ENCODE measurements at places on chromosomes 3 and 15. TPM values are rescaled to one million over a fixed set of nuclear protein-coding genes. Genes with fewer than 3 reads are reported as not detected.

Gene RHOV
- total RNA-seq: 0.13 TPM

Gene CSPG4
- total RNA-seq: 76.7 TPM

Gene GPR87
- not detected for total RNA-seq

Gene PLSCR5
- total RNA-seq: not detected

Gene ISG20
- 0.35 TPM for total RNA-seq

DNA sequence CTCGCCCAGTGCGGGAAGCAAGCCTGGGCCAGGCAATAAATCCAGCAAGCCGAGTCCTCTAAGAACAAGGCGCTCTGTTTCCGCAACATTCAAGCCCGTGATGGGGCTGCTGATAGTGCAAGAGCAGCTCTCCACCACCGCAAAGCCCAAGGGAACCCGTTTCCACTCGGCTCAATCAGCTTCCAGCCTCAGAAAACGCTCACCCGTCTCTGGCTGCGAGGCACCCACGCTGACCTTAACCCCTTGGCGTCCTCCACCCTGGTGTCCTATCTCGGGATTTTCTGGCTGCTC lies 17.8 kb downstream of the SPATA12 start:
- H3K4me3 ChIP-seq: peak overlapping the region; percentile 91
- peaks cover 28% of the 10 kb centered on the region for H3K4me1 ChIP-seq
- H3K36me3 ChIP-seq: peaks cover 17% of the 10 kb centered on the region
- peaks cover 17% of the 10 kb centered on the region for H3K27me3 ChIP-seq
- H3K27ac ChIP-seq: peak overlapping the region; percentile 57

- peaks cover 75% of the 10 kb centered on the region for H3K4me1 ChIP-seq
- H3K27ac ChIP-seq: no peak overlapping the region
- H3K27me3 ChIP-seq: no peaks in the 10 kb centered on the region
- peak; percentile 30 for DNase-seq
- H3K36me3 ChIP-seq: peaks cover 16% of the 10 kb centered on the region
- no peak overlapping the region for H3K4me3 ChIP-seq
Observed at GRCh38 chr3:45610119-45610518, 15.6 kb downstream of the LIMD1 start.

GRCh38 chr3:67635257-67635656 lies 19.2 kb downstream of the SUCLG2 start:
- H3K36me3 ChIP-seq: no peaks in the 10 kb centered on the region
- H3K4me3 ChIP-seq: no peak overlapping the region
- no peaks in the 10 kb centered on the region for H3K27me3 ChIP-seq

GRCh38 chr3:33312361-33312760 lies 35.1 kb downstream of the FBXL2 start:
- no peak overlapping the region for H3K4me3 ChIP-seq
- H3K36me3 ChIP-seq: no peaks in the 10 kb centered on the region
- DNase-seq: no peak
- no peaks in the 10 kb centered on the region for H3K27me3 ChIP-seq
- H3K27ac ChIP-seq: no peak overlapping the region

- H3K36me3 ChIP-seq: no peaks in the 10 kb centered on the region
- no peaks in the 10 kb centered on the region for H3K27me3 ChIP-seq
- DNase-seq: no peak
- H3K27ac ChIP-seq: no peak overlapping the region
Observed at GRCh38 chr3:23002151-23002550, 201.0 kb upstream of the UBE2E2 start.

GRCh38 chr3:69144631-69145245 lies 22.3 kb upstream of the LMOD3 start:
- no peaks in the 10 kb centered on the region for H3K36me3 ChIP-seq
- no peak overlapping the region for H3K4me3 ChIP-seq
- H3K27ac ChIP-seq: no peak overlapping the region
- H3K27me3 ChIP-seq: no peaks in the 10 kb centered on the region
- peaks cover 7% of the 10 kb centered on the region for H3K4me1 ChIP-seq

DNA sequence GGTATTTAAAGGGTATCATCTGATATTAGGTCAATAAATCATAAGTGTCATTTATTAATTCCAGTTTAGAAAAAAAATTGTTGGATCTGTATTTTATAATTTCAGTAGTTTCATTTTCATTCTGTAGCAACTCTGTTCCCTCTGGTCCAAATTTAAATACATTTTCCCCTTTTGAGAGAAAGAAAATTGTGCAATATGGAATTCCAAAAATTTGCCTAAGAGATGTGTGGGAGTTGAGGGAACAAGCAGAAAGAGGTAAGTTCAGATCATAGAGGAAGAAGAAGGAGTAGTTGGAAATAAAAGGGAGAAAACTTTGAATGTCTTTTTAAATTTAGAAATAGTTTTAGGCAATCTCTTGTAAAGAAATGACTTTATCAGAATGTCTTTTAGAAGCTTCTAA lies 48.9 kb upstream of the MME start:
- no peak overlapping the region for H3K4me3 ChIP-seq
- no peaks in the 10 kb centered on the region for H3K27me3 ChIP-seq
- no peaks in the 10 kb centered on the region for H3K4me1 ChIP-seq
- H3K36me3 ChIP-seq: no peaks in the 10 kb centered on the region

GRCh38 chr3:127221037-127221436 lies 28.1 kb downstream of the PRR23E start:
- no peak overlapping the region for H3K27ac ChIP-seq
- H3K4me1 ChIP-seq: peaks cover 10% of the 10 kb centered on the region
- H3K36me3 ChIP-seq: no peaks in the 10 kb centered on the region

DNA sequence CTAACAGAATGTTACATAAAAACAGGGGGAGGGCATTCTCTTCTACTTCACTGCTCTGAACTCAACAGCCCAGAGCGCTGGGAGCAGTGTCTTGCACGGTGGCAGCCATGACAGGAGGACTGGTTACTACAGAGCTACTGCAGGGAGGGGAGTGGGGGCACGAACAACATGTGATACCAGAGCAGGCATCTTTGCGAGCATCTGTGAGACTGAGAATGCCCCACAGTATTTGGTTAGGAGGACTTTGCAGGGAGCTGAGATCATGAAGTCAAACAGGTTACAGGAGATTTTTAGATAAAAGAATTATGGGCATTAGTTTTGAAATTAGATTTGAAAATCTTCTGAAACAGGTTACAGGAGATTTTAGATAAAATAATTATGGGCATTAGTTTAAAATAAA lies 58.8 kb upstream of the GOLGA8B start:
- no peak overlapping the region for H3K27ac ChIP-seq
- DNase-seq: no peak
- H3K36me3 ChIP-seq: no peaks in the 10 kb centered on the region
- no peaks in the 10 kb centered on the region for H3K4me1 ChIP-seq

DNA sequence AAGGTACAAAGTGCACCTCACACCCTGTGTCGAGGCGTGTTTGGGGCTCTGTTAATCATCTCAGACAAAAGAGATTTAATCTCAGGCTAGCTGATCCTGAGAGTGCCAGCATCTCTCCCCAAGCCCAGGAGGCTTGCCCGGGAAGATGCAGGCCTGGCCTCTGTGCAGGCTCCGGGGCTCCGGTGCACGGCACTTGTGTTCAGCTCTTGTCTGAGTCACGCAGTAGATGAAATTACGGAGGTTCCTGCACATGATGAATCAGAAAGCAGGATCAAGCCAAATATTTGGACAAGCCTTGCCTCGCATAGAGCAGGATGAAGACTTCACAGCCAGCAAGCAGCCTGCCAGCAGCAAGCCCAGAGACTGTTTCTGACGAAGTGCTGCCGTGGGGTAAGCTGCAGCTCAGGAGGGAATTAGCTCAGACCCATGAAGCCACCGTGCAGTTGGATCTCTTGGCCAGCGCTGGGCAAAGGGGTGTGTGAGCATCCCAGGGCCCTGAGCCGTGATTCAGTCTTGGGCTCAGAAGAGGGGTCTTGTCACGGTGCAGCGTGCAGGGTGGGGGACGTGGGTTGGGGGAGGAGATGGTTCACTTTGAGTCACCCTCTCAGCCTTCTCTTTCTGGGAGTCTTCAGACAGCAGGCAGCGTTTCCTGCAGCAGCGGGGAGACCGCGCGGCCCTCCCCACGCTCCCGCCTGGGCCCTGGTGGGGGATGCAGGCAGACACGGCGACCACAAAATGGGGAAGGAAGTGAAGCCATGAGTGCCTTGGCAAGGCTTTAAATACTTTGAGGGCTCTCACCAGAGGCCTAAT lies 89.2 kb upstream of the MEF2A start:
- H3K27ac ChIP-seq: peak overlapping the region; percentile 29
- peak; percentile 86 for DNase-seq
- no peaks in the 10 kb centered on the region for H3K27me3 ChIP-seq
- no peak overlapping the region for H3K4me3 ChIP-seq
- peaks cover 51% of the 10 kb centered on the region for H3K4me1 ChIP-seq
- no peaks in the 10 kb centered on the region for H3K36me3 ChIP-seq

DNA sequence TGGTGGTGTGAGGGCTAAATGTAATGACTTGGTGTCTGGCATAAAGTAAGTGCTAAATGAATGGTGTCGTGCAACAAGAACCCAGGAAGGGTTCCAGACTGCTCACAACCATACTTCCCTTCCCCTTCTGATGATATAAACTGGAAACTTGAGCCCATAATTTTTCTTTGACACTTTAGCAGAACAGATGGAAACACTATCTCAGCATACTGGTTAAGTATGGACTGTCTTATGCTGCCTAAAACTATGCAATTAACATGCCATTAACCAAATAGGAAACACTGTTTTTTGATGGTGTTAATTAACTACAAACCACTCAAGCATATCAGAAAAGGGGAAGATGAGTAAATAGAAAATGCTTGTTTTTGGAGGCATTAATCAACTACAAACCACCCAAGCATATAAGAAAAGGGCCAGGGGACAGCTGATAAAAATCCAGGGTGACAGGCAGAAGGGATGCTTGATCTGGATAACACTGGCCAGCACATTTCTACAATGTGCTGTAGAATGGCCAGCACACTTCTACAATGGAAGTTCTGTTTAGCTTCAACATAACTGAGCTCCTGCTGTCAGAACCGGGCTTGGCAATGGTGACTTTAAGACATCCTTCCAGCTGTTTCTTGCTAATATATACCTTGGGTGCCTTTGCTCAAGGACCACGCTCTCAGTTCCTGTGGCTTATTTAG lies 85.5 kb upstream of the FAM3D start:
- H3K4me1 ChIP-seq: no peaks in the 10 kb centered on the region
- no peaks in the 10 kb centered on the region for H3K36me3 ChIP-seq
- no peak for DNase-seq
- H3K27ac ChIP-seq: no peak overlapping the region

DNA sequence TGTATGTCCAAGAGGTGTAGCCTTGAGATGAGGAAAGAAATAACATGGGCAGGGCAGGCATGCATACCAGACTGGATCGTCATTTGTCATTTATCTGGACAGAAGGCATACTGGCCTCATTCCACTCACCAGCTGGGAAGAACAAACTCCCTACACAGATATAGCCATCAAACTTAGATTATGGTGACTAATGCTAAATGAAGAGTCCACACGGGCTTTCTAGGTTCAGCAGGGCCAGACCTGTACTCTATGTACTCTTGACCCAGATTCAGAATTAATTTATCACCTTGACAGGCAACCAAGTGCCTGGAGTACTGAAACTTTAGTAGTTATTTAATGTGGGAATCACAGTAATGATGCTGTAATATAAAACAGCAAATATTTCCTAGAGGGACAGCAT lies 164.3 kb upstream of the IL12A start:
- peak overlapping the region; percentile 43 for H3K27ac ChIP-seq
- peak; percentile 73 for DNase-seq

DNA sequence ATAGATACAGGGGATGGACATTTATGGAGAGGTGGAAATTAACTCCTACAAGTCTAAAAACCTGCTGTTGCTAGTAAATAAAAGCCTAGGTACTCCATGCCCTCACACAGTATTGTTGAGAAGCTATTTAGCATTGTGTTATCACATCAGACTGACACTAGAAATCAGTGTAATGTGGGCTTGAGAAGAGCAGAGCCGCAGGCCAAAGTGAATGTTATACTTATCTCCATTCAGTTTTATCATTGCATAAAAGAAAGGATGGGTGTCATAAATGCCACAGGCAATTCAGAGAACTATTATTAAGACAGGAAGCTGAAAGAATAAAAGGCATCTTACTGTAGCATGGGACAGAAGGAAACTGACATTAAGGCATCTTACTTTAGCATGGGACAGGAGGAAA lies 13.7 kb upstream of the ISLR start:
- peaks cover 13% of the 10 kb centered on the region for H3K4me1 ChIP-seq
- H3K27ac ChIP-seq: no peak overlapping the region
- no peak overlapping the region for H3K4me3 ChIP-seq
- H3K27me3 ChIP-seq: no peaks in the 10 kb centered on the region

DNA sequence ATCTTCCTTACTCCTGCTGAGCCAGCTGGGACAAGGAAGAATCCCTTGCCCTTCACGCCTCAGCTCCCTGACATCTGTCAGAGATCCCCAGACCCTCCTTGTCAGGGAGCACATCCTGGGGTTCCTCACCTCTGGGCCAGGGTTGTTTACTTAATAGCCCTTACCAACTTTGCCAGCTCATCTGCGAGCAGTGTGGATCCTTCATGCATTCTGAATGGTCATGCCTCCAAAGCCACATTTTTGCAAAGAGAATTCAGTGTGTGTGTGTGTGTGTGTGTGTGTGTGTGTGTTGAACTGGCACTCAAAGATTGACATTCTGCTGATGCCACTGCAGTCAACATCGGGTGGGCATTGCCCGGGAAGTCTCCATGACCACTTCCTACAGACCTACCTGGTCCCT lies 112.6 kb downstream of the SLC49A4 start:
- no peak for DNase-seq
- H3K4me3 ChIP-seq: no peak overlapping the region
- H3K36me3 ChIP-seq: peaks cover 8% of the 10 kb centered on the region
- H3K27me3 ChIP-seq: peaks cover 8% of the 10 kb centered on the region
- no peak overlapping the region for H3K27ac ChIP-seq
- peaks cover 2% of the 10 kb centered on the region for H3K4me1 ChIP-seq

DNA sequence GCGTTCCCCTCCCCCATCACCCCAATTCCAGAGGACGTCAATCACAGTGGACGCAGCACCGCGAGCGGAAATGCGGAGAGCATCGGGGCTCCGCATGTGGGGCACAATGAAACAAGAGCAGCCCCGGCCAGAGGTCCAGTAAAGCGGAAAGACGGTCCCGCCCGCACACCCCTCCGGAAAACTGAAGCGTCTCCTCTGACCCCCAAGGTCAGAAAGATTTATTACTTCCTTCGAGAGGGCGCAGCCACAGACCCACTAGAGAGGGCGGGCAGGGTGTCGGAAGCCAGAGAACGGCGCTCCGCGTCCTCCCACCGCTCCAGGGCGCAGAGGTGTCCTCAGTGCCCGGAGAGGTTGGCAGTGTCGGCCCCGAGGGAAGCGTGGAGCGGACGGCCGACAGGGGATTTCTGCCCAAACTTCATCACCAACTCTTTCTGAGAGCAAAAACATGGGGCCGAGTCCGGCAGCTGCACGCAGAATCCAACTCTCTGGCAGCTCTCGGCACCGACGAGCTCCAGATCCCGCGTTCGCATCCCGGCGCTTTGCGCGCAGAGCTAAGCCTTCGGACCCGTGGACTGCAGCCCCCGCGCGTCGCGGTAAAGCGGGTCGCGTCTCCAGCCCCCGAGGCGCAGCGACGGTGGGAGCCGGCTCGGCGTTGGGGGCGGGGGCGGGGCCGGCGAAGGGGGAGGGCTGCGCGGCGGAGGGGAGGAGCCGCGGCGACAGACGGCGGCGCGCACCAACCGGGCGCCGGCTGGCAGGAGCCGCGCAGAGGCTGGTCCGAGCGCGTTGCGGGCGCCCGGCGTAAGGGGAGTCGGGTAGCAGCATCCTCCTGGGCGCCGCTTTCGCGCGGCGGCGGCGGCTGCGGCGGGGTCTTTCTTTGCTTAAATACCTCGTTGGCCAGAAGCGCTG lies at the start of gene CHST2:
CHST2 (plus strand) TSS at position 763 of the 906 bp plus-strand sequence. CDS start 1,046 bp downstream, outside the sequence.
- peaks cover 22% of the 10 kb centered on the region for H3K4me1 ChIP-seq
- peaks cover 3% of the 10 kb centered on the region for H3K36me3 ChIP-seq
- H3K27me3 ChIP-seq: peaks cover 41% of the 10 kb centered on the region
- peak within 1 kb of the TSS; percentile 75 for H3K27ac ChIP-seq
